ENCODE measurements at places on chromosomes 6 and 20.

DNA sequence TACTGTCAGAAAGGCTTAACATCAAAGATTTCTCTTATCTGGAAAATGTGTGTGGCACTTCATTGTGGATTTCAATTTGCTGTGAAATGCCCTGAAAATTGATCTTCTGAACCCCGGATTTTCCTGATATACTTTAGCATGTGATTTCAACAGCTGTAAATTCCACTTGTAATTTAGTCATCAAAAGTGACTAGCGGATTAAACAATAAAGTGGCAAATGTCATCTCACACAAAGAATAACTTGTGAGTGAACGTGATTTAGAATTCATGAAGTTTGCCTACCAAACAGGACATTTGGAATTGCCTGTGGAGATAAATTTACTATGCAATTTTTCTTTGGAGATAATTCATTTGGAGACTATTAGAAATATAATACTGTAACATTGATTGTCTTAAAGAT, 601.6 kb downstream of the COL12A1 start:
- no peak for DNase-seq

GRCh38 chr6:25453288-25453687, 174.1 kb downstream of the CARMIL1 start:
- no peak for DNase-seq

- no peak for DNase-seq
These were observed 7.9 kb downstream of the ZC2HC1B start for GRCh38 chr6:143872201-143872600.

DNA sequence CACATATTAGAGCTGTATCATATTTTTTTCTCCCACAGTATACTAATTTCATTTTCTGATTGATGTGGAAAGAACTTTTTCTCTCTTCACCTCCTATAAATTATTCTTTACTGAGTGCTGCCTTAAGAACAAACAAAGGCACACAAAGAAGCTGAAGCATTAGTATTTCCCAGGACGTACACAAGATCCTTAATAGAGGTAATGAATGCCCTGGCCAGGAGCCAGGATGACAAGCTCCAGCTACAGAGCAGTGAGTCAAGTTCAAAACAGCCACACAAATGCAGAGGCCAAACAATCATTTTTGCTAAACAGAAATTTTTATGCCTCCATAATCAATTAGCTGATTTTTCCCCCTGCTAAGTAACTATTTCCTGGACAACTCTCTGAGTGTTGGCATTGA, 639.6 kb downstream of the EPHA7 start:
- DNase-seq: no peak

- DNase-seq: no peak
These were observed 230.0 kb downstream of the TTLL2 start for GRCh38 chr6:167554854-167555253.

- DNase-seq: no peak
These were observed 422.8 kb downstream of the CBLN4 start for GRCh38 chr20:55582498-55582897.

DNA sequence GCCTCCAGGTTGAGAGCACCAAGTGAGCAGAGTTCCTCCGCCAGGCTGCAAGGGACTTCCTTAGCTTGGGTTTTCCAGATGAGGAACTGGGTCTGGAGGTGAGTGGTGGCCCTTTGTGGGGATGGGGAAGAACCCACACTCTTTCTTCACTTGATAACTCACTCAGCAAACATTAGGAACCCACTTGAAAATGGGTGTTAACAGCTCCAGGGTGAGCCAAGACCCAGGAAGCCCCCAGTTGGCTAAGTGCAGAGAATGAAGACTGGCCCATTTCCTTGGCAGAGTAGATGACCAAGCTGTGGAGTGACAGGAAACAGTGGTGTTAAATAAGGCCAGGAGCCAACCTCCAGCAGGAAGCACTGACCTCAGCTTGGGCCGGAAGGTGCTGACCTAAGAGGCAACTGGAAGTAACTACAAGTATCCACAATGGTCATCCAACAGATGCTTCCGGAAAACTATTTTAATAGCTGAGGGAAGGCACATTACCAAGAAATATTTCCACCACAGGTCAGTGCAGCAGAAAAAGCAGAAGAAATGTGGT, 22.7 kb downstream of the MRPL14 start:
- DNase-seq: no peak

DNA sequence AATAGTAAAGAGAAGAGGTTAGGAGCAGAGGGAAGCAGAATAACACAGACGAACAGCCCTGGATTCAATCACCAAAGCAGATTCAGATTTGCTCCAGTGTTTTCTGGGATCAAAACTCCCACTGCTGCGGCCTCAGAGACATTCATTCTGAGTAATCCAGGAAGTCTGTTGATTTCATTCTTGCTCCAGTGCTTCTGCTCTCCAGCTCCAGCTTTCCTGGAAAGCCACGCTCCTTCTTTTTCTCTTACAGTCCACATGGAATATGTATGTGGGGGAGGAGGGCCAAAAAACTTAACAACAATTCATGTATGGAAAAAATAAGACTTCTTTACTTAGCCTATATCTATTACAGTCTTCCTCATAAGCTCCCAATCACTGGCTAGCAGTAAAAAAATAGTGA, 26.4 kb upstream of the UST start:
- DNase-seq: no peak

DNA sequence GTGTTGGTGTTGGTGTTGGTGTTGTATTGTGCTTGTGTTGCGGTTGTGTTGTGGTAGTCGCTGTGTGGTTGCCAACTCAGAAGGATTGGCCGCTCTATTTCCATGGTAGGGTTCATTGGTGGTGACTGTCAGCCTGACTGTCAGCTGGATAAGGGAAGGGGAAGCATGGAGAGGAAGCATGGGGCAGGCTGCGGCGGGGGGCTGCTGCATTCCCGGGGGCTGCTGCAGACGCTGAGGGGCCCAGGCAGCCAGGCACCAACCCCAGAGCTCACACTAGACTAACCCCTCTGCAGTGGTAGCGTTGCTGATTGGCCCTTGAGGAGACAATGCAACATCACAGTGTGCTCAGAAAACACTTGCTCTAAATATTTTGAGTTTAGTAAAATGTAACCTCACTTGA, 199.2 kb downstream of the SMOC2 start:
- DNase-seq: no peak

- no peak for DNase-seq
These were observed 7.1 kb upstream of the FYN start for GRCh38 chr6:111880181-111880888.

- no peak for DNase-seq
These were observed 184.9 kb downstream of the GPX5 start for GRCh38 chr6:28710466-28711191.

DNA sequence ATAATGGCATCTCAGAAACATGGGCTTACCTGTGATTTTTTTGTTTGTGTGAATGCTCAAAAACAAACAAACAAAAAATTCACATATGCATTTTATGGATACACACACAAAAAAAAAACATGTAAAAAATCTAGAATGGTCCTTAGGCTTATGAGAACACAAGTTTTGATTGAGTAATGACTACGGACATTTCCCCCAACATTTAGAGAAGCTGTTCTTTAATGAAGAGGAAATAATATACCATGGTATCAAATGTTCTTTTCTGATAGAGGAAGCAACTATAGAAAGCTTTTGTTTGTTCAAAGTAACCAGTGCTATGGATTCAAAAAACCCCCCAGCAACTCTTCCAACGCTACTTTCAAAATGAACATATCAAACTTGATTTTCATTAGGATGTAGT, 8.6 kb upstream of the CALHM6 start:
- DNase-seq: no peak

- no peak for DNase-seq
These were observed 199.5 kb downstream of the TAF4 start for GRCh38 chr20:61866165-61866564.

DNA sequence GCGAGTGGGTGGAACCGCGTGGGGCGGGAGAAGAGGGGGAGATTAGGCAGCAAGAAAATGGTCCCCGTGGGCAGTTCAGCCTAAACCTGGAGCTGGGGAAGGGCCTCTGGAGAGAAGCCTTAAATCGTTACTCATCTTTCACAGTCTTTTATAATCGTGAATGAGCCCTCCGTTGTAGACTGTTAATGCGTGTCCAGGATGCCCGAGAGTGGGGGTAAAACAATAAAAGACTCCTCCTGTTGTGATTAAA, 11.0 kb upstream of the ELOVL5 start:
- DNase-seq: no peak

GRCh38 chr20:32479697-32480171, 105.4 kb downstream of the NOL4L start:
- no peak for DNase-seq

- no peak for DNase-seq
These were observed 63.1 kb downstream of the SLX4IP start for GRCh38 chr20:10498200-10498599.

DNA sequence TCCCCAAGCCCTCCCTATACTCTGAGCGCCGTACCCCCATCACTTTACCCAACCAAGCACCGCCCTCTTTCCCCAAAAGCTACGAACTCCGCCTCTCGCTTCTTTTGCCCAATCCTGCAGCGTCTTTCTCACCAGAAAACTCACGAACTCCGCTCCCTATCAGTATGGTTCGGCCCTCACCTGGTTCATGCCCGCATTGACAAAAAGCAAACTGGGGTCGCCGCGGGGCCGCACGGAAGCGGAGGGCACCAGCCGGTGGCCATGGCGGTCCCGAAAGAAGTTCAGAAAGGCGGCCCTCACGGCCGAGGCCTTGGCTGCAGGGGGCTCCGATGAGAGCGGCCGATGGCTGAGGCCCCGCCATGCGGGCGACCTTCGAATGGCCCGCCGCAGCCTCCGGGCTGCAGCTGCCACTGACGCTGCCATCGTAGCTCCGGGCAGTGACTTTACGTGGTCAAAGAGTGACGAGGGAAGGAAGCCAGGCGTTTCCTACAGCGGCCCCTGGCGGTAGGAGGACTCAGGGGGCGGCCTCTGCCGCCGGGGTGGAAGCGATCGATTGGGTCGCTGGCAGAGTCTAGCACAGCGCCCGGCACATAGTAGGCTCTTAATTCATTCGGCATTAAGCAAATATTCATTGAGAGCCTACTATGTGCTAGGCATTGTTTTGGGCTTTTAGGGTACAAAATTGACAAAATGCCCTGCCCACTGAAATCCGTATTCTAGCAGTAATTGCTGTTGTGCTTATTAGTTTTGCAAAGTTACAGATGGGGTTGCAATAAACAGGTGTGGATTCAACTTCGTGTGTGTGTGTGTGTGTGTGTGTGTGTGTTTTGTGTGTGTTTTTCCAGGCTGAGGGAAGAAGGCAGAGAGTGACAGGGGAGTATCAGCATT, at the start of gene AARS2:
AARS2 (minus strand) TSS at position 447 of the 888 bp plus-strand sequence; CDS start at position 423, 24 bp downstream.
- DNase-seq: peak; percentile 86

DNA sequence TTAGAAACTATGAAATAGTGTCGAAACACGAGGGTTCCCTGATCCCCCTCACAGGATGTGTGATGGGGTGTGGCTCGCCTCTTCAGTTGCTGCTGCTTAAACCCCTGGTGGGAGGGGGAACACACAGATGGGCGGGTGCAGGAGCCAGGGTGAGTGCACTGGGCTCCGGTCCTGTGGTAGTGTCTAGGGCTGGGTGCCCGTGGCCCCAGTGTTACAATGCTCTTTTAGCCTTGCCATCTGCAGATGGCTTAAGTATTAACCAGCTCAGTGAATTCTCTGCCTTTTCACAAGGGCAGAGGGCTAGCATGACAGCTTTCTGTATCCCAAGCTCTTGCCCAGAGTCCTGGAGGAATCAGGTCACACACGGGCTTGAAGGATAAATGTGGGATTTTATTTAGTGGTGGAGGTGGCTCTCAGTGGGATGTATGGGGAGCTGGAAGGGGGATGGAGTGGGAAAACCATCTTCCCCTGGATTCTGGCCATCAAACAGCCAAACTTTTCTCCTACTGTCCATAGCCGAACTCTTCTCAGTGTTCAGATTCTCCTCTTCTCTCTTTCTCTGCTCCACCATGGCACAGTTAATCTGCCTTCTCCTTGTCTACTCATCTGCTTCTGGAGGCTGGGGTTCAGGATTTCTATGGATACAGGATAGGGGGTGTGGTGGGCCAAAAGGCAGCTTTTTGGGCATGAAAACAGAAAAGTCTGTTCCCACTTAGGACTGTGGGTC, 659.0 kb downstream of the EPM2A start:
- DNase-seq: no peak

GRCh38 chr6:3956054-3956453, 106.9 kb downstream of the FAM50B start:
- no peak for DNase-seq

DNA sequence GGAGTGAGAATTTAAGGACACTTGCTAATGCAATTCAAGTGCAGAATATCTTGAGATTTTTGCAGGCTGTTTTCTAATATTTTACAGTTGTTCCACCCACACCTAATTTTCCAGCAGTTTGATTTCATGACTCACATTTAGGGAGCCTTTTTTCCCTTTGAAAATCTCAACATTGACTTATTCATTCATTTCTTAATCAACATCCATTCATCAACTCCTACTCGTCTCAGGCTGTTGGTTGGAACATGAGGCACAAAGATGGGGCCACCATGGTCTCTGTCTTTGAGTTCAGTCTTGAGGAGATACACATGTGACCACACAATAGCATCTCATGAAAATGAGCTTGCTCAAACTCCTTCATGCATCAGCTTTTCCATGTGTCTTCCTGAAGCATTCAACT, 135.6 kb downstream of the UNC5CL start:
- no peak for DNase-seq

DNA sequence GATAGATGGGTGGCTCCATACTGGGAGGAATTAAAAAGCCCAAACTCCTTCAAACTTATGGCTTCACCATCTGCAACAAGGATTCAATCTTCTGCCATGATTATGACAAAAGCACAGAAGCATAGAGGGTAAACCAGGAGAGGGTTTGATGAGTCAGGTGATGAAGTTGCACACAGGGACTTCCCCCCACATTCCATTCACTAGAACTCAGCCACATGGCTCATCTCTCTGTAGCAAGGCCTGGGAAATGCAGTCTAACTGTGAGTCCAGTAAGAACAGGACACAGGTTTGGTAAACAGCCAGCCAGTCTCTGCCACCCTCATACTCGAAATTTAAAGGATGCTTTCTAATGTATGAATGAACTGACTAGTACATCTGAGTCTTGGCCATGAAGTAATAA, 142.9 kb downstream of the HIVEP2 start:
- DNase-seq: no peak

- DNase-seq: no peak
These were observed 129.1 kb downstream of the PREX1 start for GRCh38 chr20:48698507-48699267.

DNA sequence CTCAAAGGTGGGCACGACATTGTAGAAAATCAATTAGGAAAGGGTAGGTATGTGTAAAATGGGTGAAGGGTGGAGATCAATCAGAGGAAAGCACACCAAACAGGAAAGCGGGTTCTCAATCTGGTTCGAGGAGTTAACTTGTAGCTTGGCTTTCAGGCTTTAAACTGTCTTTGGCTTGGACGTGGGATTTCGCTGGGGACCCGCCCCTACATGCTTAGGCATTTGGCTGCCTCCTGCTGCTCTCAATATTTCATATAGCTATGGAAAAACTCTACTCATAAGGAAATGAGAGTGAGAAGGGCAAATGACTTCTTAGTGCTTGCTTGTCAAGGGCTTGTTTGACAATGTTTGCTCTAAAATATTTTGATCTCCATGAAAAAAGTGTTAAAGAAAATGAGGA, 38.1 kb upstream of the PDE7B start:
- no peak for DNase-seq

Data from activated naive CD8-positive, alpha-beta T cell treated with anti-CD3 and anti-CD28 coated beads, Interleukin-2, amount 50 U/mL, for 16 hours (primary cell).